ENCODE measurements at places on chromosomes 7 and 10.

- DNase-seq: no peak
These were observed at the start of gene RBM20 for GRCh38 chr10:110643653-110644597. Gene RBM20 (plus strand): TSS chr10:110644336. CDS start chr10:110644455, 119 bp downstream.

DNA sequence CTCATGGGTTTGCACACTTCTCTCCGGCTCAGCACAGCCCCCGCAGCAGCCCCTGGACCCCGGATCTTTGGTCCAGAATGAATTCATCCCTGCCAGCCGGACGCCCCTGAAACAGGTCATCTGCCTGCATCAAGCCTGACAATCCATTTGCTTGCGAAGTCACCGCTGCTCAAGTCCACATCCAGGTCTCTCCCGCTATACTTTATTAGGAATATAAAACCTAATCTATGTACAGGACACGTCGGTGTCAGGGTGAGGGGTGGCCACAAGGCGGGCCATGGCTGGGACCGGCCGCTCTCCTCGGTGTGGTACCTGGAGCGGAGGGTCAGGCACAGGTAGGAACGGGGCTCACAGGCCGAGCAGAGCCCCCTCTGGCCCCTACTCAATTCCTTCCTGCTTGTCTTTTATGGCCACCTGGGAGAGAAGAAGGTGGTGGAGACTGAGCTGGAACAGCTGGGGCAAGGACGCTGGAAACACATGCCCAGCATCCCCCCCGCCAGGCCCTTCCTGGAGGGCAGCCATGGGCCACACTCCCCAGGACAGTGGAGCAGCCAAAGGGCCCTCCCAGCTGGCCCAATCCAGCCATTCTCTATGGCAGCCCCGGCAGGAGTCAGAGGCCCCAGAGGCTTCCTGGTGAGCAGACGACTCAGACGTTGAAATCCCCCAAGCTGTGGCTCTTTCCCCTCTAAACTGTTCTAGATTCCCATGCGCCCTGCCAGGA lies 5.3 kb downstream of the POLR2J start:
- DNase-seq: no peak

DNA sequence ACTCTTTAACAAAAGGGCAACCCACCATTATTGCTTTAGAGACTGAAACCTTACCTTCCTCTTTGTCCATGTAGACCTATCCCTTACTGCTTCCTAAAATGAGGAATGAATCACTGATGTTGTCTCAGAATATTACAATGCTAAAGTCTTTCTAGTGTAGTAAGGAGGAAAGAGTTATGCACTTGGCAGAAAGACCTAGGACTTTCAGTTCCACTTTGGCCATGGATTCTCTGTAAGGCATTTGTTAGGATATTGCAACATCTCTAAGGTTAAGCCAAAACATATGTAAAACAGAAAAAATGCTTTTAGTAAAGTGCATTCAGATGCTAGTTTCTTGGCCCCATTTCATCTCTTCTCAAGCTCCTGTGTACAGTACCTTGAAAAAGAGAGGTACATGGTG lies 230.9 kb downstream of the PARD3 start:
- no peak for DNase-seq

DNA sequence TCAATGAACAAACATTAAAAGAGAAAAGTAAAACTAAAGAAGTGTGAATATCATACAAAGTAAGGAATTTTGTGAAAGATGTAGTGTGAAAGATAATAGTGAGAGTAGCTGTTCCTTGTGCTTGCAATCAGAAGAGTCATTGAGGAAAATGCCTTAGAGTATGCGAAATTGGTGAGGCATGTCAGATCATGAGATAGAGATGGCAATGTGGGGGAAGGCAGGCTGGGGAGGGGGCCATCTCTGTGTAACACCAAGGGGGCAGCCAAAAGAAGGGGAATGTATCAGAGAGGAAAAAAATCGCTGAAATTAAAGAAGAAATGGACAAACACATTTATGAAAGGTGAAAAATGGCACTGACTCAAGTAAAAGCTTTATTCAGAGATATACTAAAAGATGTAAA lies 19.6 kb upstream of the PRKAR2B start:
- DNase-seq: no peak

GRCh38 chr10:68165643-68166042 lies 56.4 kb downstream of the MYPN start:
- DNase-seq: no peak

GRCh38 chr7:36019980-36020379 lies 133.1 kb upstream of the EEPD1 start:
- DNase-seq: no peak

DNA sequence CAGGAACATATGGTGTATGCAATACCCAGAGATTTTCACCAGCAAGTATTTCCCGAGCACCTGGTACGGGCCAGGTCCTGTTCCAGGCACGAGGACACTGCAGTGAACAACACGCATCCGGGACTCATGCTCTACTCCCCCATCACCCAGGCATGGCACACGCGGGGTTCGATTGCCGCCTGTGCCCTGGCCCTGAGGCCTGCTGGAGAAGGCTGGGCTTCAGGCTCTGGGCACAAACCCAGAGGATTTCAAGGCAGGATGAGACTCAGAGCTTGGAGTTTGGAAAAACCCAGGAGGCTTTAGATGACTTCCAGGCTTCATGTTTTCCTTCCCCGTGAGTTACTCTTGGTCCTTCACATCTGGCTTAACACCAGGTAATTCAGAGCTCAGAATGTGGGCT lies 143.5 kb downstream of the NEURL1 start:
- DNase-seq: no peak

- no peak for DNase-seq
These were observed 234.6 kb downstream of the SNX10 start for GRCh38 chr7:26526265-26526587.

GRCh38 chr10:129035052-129035827 lies 431.8 kb upstream of the MGMT start:
- DNase-seq: no peak

- DNase-seq: no peak
These were observed 92.6 kb upstream of the KIF5B start for GRCh38 chr10:32148864-32149251.

GRCh38 chr7:117907049-117907640 lies 33.9 kb upstream of the CTTNBP2 start:
- DNase-seq: no peak

DNA sequence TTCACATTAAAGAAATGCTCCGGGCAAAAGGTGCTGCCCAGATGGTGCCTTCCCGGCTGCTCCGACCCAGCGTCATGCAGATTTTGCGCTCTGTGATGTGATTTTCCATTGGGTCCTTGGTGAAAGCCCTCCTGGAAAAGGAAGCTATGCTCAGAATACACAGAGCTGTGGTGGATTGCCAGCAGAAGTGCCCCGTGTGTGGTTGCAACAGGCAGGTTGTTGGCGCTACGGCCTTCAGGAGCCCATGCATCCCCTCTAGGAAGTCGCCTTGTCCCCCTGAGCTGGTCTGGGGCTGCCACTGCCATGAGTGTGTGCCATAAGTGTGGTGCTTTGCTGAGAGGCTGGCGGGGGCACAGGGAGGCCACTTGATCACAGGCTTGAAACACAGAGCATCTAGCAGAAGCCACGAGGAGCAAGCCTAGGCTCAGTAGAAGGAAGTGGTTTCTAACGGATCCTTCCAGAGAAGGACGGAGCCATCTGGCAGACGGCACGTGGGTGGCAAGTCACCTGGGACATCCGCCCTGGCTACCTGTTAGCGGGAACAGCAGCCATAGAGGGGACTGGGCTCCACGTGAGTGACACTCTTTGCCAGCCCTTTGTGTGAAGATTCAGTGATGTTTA lies 210.9 kb downstream of the CUX1 start:
- DNase-seq: no peak

DNA sequence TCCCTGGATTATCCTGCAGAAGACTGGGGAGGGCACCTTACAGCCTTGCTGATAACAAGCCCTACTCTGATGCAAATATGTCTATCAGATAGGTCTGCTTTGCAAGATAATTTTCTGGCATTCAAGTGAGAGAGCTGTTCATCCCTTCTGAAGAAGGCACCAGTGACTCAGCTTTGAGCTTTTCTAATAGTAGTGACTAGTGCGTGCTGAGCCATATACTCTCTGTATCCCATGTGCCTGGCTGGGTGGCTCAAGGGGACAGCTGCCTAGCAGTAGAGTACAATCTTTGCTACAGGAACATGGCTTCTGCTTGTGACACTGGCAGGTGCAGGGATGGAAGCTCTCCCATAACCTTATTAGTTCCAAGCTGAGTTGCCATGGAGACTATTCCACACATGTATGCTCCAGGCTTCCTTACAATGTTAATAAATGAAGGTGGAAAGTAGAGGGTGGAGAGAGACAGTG lies 35.0 kb upstream of the ABCB4 start:
- no peak for DNase-seq

GRCh38 chr10:297567-297966 lies 162.3 kb downstream of the ZMYND11 start:
- DNase-seq: no peak

DNA sequence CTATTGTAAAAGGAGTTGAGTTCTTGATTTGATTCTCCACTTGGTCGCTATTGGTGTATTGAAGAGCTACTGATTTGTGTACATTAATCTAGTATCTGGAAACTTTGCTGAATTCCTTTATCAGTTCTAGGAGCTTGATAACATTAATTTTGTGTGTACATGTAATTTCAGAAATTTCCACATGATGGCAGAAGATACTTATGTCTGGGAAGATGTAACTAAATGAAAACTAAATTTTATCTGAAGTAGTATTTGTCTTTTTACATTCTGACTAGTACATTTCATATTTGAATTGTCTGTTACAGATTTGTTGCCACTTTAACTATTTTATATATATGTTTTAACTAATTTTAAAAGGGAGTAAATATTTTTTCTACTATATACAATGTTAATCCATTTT lies 27.6 kb downstream of the SDHAF3 start:
- DNase-seq: no peak

DNA sequence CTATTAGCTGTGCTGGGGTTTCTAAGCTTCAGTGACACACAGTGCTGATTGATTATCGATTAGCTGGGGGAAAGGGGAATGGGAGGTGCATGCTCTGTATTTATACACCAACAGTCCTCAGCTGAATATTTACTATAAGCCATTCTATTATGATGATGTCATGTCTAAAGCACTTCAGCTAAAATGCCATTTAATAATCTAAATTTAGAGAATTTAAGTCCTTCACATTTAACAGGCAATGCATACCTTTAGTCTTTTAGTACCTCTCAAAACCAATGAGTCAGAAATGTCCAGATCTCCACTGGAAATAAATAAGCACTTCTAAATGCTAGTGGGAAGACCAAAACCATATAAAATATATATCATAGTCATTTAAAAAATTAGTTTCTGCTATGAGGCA lies 24.6 kb downstream of the RPP38 start:
- no peak for DNase-seq

GRCh38 chr7:55286666-55287065 lies 78.5 kb upstream of the LANCL2 start:
- no peak for DNase-seq

GRCh38 chr7:18224138-18224537 lies 196.5 kb upstream of the PRPS1L1 start:
- no peak for DNase-seq

DNA sequence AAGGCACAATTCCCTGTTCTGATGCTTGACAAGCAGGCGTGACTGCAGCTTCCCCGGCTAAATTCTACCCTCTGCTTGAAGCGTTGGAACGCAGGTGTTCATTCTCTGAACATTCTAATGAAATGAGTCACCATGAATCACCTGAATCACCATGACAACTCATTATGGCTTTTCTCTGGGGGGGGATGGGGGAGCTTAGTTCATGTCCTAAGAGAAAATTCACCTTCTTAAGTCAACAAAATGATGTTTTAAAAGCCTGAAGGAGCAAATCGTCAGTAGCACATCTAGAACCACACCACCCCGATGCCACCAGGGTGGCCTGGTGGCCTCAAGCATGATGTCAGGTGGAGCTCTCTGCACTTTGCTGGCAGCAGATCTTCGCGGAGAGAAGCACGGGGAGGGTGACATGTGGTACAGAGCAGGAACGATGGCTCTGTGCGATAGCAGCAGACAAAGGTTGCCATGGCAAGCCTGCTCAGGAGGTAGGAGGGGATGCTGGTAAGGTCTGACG lies 33.7 kb downstream of the DDC start:
- no peak for DNase-seq

DNA sequence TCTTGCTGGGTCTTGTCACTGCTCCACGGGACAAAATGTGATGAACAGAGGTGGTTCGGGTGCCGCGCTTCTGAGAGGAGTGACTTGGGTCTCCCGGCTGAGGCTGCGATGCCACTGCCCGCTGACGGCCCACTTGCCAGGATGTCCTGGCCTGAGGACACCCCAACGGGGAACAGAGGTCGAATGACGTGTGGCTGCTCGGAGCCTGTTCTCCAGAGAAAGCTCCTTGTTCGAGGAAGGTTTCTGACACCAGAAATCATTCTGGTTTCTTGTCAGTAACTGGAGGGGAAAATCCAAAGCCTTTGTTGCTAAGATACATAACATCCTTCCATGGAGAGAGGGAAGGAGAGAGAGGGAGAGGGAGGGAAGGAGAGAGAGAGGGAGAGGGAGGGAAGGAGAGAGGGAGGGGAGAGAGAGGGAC lies 236.4 kb downstream of the WDR37 start:
- no peak for DNase-seq

GRCh38 chr10:24306507-24306875 lies 97.6 kb downstream of the KIAA1217 start:
- DNase-seq: no peak

GRCh38 chr10:4947635-4948596 lies 15.3 kb upstream of the AKR1C1 start:
- DNase-seq: no peak

- DNase-seq: peak; percentile 26
These were observed 80.2 kb downstream of the RNF216 start for GRCh38 chr7:5701085-5701914.

DNA sequence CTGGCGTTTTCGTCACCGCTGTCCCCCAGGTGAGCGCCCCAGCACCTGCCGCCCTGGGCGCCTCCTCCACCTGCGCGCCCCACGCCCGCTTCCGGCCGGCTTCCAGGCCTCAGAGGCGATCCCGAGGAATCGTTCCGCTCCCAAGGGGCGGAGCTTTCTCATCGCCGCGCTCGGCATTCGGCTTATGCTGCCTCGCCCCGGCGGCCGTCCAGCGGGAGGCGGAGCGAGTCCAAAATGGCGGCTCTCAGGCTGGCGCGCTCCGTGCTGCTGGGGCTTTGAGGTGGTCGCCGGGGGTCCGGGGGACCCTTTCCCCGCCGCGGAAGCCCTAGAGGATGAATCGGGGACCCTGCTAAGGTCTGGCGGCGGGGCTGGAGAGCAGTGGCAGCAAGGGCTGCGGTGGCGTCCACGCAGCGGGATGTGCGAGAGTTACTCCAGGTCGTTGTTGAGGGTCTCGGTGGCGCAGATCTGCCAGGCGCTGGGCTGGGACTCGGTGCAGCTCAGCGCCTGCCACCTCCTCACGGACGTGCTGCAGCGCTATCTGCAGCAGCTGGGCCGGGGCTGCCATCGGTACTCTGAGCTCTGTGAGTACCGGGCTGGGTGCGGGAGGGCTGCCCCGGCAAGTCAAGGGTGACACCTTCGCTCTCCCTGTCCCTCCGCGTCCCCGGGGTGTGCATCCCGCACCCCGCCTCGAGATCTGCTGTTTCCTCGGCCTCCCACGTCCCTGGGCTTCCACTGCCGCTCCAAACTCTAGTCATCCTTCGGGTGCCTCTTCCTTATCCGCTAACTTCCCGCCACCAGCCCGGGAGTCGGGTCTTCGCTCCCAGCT lies at the start of gene TAF3:
Gene TAF3, plus strand, starts transcription at position 211 of the 826 bp plus-strand sequence. Its CDS starts 205 bp downstream, at position 416.
- peak; percentile 89 for DNase-seq

All from activated T-helper 1 cell treated with Interleukin-2 at 50 U/mL for 16 hours (primary cell).